Eye (tissue), 1 donor: ENCODE measurements at places on chromosomes 6 and 20.
A peak's percentile ranks its signal among the peaks of the same experiment; 100 is the strongest.

DNA sequence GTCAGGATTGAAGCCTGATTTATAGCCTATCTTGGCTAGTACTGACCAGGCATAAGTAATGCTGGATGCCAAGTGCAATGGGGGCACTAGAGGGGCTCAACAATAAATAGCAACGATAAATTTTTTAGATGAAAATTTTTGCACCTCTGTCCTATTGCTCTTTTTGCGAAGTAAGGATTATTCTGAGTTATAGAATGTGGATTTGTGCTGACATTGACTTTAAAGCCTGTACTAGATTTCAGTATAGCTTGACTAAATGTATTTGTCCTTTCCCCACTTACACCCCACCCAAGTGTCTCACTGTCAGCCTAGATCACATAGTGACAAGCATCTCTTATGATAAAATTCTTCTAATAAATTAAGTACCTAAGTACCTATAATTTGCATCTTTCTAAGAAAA, 757.0 kb downstream of the GRIK2 start:
- no peak for DNase-seq

DNA sequence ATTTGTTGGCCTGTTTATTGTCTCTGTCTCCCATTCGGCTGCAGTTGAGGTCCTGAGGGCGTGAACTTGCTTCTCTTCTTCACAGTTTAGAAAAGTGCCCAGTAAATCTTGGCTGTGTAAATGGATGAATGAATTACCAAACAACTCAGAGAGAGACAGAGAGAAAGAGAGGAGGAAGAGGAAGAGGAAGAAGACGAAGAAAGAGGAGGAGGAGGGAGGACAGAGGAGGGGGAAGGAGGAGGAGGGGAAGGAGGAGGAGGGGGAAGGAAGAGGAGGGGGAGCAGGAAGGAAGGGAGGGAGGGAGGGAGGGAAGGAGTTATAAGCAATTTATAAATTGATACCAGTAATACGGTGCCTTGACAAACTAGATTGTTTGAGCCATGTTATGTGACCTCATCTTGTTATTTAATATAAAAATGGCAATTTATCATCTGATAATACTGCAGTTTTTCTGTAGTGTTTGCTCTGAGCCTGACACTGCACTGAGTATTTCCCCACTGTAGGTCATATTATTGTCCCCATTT, 18.7 kb downstream of the HCK start:
- no peak for DNase-seq

GRCh38 chr20:51801823-51802123, 548 bp downstream of the SALL4 start:
- DNase-seq = no peak

GRCh38 chr20:483815-484644, 21.7 kb upstream of the TBC1D20 start:
- no peak for DNase-seq

DNA sequence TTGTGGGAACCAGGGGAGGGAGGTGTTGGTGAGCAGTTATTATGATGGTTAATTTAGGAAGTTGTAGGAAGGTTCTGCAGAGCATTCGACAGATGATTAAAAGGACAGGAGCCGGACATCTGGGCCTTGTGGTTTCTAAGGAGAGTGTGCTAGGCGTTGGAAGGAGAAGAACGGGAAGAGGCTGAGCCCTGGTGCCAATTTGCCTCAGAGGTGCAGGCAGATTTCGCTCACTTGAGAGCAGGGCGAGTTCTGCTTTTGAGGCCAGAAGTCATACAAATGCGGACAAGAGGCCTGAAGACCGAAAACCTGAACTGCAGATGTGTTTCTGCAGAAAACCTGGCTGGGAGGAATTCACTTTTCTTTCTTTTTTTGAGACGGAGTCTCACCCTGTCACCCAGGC, 30.5 kb upstream of the RPS6KA2 start:
- DNase-seq = no peak

DNA sequence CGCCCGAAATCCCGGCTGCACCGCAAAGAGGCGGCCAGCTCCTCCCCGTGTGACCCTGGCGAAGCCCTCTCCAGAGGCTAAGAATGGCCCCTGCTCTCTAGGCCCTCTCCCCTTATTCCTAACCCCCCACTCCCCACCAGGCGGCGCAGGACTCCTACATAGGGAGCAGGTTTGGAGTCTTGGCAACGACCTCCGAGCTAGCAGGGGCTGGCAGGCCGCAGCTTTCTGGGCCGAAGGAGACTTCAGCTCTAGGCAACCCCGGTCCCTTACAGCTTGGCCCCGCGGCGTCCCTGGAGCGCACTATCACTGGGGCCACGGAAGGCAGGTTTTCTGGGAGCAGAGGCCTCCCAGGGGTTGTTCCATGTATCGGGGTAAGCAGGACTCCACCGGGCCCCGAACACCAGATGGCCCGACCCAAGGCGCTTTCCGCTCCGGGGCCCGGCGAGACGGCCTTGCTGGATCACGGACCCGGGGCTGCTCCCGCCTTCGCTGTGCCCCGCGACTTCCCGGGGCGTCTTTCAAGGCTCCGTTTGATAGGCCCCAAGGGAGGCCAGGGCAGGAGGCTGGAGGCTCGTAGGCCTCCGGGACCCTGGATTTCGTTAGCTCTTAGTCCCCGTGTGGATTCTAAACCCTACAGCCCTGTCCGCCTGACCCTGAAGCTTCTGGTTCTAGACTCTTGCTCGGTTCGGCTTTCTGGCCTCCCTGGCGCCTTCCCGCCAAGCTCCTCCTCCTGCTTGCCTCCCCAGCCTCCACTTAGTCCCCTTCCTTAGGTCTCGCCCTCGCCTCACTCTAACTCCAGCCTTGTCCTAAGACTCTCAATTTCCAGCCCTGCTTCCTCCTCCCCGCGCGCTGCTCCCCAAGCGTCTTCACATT, 1.9 kb downstream of the SLC32A1 start:
- DNase-seq = peak; percentile 90

GRCh38 chr6:155100087-155100486, 105.0 kb downstream of the TIAM2 start:
- peak; percentile 71 for DNase-seq

DNA sequence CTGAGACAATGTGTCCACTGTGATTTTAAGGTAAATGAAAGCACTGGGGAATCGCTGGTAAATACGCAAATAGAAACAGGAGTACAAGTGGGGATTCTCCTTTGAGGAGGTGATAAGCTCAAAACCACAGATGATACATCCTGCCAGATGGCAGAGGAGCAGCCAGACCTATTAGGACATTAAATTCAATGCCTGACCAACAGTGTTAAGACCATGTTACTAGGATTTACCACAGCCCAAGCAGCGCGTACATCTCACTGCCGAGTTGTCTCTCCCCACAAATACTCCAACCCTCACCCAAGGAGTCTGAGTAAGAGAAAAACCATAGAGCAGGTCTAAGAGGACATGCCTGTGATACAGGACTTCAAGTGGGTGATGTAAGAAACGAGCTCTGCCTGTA, 68.9 kb upstream of the TULP1 start:
- DNase-seq = no peak

GRCh38 chr20:9228774-9229450, 160.0 kb downstream of the PLCB4 start:
- DNase-seq = no peak

DNA sequence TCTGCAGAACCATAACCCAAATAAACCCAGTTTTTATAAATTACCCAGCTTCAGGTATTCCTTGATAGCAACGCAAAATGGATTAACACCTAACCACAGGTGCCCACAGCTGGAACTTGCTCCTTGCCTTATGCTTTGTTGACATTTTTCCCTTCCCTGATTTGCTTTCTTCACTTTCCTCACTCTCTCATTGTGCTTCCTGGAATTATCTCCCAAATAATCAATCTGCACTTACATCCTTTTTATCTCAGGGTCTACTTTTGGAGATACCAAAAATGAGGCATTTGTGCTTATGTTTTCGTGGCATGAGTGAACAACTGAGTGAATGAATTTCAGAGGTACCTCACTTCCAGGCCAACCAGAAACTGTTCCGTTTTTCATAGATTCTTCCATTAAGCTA, 374.3 kb downstream of the DOK5 start:
- DNase-seq = no peak

DNA sequence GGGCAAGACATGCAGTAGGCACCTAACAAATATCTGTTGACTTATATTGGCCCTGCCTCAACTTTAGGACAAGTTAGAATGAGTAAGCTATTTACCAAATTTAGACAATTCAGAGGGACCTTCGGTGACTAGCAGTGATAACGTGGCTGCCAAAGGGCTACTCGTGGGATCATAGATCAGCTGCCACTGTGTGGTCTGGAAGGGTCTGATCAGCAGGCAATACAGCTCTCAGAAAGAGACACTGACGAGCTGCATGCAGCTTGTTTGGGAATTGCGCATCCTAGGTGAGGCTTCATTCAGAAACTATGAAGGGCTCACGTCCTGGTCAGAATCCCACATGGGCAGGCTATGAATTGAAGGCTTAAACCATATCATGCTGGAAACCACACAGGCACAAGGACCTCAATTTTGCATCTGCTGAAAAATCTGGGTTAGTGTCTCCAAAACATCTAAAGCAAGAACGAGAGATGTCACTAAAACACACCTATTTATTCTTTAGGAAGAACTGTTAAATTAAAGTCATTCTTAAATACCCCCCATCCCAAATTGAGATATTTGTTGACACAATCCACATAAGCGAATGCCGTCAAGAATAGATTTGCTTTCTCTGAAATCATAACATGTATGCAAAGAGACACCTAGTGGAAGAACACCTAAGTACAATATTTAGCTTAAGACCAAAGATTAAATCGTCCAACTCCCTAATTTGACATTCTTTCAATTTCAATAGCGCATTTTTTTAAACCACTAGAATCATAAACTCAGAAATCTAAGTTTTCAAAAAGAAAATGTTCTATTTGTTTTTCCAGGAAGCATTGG, 79.6 kb downstream of the IPCEF1 start:
- peak; percentile 61 for DNase-seq

DNA sequence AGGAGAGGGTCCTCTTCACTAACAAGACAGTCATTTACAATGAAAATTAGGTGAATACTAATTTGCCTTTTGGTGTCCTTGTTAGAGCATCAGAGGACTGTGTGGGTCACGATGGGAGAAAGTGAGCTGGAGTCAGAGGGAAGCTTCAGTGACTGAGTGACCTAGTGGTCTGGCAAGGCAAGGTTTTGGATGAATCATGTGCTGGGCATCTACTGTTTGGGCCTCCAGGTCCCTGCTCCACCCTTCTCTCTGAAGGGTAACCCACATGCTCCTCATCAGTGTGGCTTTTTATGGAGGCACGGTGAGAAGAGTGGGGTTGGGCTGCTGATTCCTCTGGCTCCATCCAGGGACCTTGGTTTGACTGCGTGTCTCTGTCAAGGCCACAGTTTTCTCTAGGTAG, 60.5 kb upstream of the EXOC2 start:
- no peak for DNase-seq

- no peak for DNase-seq
Observed at GRCh38 chr6:118578617-118579016, 30.5 kb downstream of the PLN start.

GRCh38 chr6:16832043-16832567, 70.8 kb upstream of the ATXN1 start:
- no peak for DNase-seq

DNA sequence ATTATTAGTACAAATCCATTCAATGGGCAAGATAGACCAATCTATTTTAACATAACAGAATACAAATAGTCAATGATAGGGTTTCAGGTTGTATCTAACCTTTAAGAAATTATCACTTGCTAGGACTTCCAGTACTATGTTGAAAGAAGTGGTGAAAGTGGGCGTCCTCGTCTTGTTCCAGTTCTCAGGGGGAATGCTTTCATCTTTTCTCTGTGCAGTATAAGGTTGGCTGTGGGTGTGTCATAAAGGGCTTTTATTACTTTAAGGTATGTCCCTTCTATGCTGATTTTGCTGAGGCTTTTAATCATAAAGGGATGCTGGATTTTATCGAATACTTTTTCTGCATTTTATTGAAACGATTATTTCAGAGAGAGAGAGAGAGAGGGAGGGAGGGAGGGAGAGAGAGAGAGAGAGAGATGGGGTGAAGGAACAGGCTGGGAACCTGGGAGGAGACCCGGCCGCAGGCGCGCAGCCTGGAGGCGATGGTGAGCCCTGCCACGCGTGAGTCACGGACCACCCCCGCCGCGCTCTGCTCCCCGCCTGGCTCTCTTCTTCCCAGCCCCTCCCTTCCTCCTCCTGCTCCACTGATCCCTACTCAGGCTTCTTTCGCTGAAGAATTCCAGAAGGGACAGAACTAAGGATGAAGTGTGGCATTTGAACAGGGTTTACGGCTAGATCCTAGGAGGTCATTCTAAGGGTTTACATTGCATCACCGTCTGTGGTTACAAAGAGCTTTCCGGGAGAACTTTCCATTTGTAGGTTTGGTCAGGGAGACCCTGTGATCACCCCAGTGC, 45.5 kb upstream of the HLA-E start:
- no peak for DNase-seq

GRCh38 chr6:64429926-64430325, 794.3 kb downstream of the PHF3 start:
- no peak for DNase-seq

GRCh38 chr6:128713461-128713860, 169.5 kb upstream of the LAMA2 start:
- DNase-seq = no peak

- no peak for DNase-seq
Observed at GRCh38 chr6:53246924-53247323, 98.3 kb upstream of the GCM1 start.

GRCh38 chr6:54702772-54703171, 143.8 kb upstream of the FAM83B start:
- DNase-seq = no peak

DNA sequence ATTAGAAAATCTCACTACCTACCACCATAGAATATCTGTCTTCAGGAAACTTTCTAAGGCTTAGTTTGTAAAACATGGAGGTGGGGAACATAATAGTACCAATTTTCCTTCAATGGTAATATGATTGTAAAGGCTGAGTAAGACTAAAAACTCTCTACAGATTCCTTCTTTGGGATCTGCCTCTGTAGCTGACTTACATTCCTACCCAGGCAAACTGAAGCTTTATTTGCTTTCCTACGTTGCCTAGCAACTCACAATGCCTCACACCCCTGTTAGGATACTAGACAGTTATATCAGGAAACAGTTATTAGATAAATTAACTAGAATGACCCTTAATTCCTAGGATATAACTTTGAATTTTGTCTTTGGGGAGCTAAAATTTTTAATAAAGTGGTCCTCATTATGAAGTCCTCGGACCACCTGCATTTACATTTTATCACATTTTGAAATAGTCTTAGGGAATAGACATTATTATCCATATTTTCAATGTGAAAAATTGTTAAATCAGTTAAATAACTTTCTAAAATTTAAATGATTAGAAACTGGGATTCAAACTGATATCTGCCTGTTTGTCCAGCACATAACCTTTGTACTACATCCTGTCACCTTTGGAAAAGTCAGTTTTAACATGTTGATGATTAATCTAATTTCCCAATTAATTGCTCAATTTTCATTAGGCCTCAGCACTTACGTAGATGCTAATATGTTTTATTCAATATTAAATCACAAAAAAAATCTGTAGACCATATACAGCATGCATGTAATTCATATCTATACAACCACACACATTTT, 591.4 kb downstream of the RNF144B start:
- DNase-seq = peak; percentile 80
